ENCODE measurements at places on chromosomes 5 and 9.

GRCh38 chr9:131639769-131640437, 94.6 kb downstream of the PRRT1B start:
- DNase-seq = no peak

GRCh38 chr5:172913117-172913850, 45.9 kb upstream of the RPL26L1 start:
- DNase-seq = no peak

DNA sequence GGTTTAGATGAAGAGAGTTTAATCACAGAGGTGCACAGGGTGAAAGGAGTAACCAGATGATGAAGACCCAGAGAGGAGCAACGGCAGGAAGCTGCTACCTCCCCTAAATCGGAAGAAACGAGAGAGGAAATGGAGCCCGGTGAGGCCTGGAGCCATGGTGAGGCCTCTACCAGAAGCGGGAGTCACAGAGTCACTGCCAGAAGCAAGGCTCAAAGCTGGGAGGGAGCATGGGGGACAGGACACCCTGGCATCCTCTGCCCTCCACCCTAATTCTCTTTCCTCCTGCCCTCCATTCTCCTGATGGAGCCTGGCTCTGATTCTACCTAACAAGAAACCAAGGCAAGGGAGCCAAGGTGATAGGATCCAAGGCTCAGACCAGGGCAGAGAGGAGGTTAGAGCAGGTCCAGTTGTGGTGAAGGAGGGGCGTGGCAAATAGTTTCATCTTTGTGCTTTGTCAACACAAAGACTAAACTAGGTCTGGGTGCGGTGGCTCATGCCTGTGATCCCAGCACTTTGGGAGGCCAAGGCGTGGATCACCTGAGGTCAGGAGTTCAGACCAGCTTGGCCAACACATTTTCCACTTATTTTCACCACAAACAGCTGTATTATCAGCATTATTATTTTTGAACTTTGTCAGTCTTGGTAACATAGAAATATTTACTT, 134.4 kb upstream of the RAI14 start:
- DNase-seq = no peak

- DNase-seq = no peak
These were observed 146.6 kb downstream of the MAN2A1 start for GRCh38 chr5:109836280-109836679.
